ENCODE measurements at places on chromosomes 3 and 15. TPM values are rescaled to one million over a fixed set of nuclear protein-coding genes. Genes with fewer than 3 reads are reported as not detected.

The SLITRK3 gene
- total RNA-seq, result not detected

DNA sequence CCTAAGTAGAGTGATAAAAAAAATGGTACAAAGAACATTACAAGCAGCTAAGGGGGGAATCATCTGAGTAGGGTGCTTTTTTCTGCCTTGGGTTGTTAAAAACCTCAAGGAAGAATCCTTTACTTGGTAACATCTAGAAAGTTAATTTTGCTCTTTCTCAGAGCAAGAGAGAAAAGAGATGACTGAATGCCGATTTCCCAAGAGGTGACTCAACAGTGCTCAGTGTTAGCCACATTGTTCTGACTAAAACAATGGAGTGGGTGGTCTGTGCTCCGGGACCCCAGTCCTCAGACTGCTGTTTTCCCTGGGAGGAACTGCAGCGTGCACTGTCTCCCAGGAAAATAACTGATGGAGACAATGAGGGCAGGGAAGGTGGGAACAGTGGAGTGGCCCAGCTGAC, 41.1 kb upstream of the RASGRP1 start:
- no peak overlapping the region for H3K4me3 ChIP-seq
- no peak overlapping the region for H3K27ac ChIP-seq
- DNase-seq, result no peak
- H3K36me3 ChIP-seq, result no peaks in the 10 kb centered on the region
- H3K27me3 ChIP-seq, result peaks cover 20% of the 10 kb centered on the region
- H3K4me1 ChIP-seq, result no peaks in the 10 kb centered on the region

- no peak overlapping the region for H3K27ac ChIP-seq
Measured at GRCh38 chr3:39170461-39170860, 17.1 kb upstream of the CSRNP1 start.

The WDR53 gene
- 18.8 TPM for total RNA-seq

The DLG1 gene
- total RNA-seq, result 121 TPM

- peaks cover 15% of the 10 kb centered on the region for H3K4me1 ChIP-seq
- H3K4me3 ChIP-seq, result no peak overlapping the region
- H3K36me3 ChIP-seq, result peaks cover 16% of the 10 kb centered on the region
- DNase-seq, result no peak
Measured at GRCh38 chr3:149560001-149560400, 85.5 kb downstream of the TM4SF4 start.

DNA sequence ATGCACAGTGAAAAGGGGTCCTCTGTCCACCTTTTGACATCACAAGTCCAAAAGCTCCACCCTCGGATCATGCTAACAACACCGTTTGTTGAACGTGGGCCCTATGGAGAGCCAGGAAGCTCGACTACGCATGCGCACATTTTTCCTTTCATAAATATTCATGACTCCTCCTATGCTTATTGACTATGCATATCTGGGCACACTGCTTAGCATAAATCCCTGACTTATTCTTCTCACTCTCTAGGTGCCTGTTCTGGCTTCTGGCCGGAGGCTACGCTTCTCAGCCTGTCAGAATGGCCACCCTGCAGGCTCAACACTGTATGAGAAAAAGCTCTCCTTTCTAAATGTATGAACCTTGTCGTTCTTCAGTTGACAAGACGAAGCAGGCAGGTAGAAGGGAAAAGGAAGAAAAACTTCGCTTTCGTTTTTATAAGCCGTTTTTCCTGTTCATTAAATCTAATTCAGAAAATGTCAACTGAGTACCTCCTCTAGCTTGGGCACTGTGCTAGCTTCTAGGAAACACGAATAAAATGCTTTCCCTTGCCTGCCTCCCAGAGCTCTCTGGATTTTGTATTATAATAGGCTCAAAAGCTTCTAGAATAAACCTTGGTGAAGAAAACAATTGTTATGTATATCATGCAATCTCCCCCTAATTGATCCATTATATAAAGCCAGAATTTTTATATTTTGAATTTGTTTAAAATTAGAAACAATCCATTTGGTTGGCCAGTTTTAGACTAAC, 207.7 kb downstream of the ATP10A start:
- H3K4me3 ChIP-seq, result no peak overlapping the region
- no peaks in the 10 kb centered on the region for H3K4me1 ChIP-seq
- DNase-seq, result no peak
- no peaks in the 10 kb centered on the region for H3K27me3 ChIP-seq
- H3K27ac ChIP-seq, result no peak overlapping the region
- H3K36me3 ChIP-seq, result no peaks in the 10 kb centered on the region

DNA sequence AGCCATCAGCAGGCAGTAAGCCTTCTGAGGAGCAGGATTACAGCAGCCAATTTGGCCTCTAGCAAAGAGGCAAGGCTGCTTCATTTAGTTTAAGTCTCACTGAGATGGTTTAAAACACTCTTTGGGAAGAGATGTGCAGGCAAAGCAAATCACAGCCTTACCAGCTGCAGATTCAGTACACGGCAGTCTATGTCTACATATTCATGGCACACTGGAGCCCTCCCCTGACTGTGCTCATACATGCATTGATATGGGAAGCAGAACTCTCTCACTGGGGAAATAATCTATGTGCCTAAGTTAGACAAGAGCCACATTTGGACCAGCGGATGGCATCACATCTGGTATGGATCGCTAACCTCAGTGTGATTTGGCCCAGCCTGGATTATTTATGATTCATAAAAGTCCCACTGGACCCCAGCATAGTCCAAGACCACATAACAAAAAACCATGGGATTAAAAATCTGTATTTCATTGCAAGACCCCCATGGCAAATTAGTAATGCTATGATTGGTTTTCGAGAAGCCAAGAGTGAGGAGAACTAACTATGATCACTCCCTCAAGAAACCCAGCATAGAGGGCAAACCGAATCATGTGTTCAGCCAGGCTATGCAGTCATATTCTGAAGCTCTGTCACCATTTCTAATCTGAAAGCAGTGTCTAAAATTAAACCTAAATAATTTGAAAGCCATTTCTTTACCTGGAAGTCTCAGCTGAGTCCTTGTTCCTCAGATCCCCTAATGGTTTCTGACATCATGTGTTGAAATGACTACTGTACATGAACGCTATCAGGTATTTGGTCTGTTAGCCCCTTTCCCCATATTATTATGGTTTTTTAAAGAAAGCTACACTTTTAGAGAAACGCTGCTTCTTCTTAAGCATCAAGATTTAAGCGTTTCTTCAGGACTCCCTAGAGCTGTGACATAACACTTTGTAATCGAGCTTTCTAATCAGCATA, 1.2 kb downstream of the PRICKLE2 start:
- H3K36me3 ChIP-seq, result no peaks in the 10 kb centered on the region
- no peaks in the 10 kb centered on the region for H3K27me3 ChIP-seq
- no peak overlapping the region for H3K4me3 ChIP-seq
- no peak for DNase-seq
- H3K27ac ChIP-seq, result no peak overlapping the region
- H3K4me1 ChIP-seq, result peaks cover 17% of the 10 kb centered on the region

DNA sequence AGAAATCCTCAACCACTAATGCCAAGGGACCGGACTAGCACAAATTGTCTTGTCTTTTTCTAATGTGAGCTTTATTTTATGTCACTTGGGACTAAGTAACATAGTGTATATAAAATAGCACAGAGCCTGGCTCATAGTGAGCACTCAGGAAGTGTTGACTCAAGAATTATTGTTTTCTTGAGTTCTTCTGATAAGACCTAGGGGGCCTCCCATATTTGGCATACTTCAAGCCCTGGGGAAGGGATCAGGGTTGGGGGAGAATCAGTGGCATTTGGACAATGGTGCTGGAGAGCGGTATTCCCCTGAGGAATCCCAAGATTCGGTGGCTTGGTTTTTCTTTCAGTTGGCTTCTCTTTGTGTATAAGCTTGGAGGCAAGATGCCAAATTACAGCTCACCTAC, 19.4 kb downstream of the ZNF80 start:
- DNase-seq, result no peak
- no peaks in the 10 kb centered on the region for H3K36me3 ChIP-seq
- peaks cover 11% of the 10 kb centered on the region for H3K27me3 ChIP-seq
- H3K4me1 ChIP-seq, result no peaks in the 10 kb centered on the region

- H3K27me3 ChIP-seq, result peaks cover 87% of the 10 kb centered on the region
- no peak for DNase-seq
- H3K4me3 ChIP-seq, result no peak overlapping the region
- H3K4me1 ChIP-seq, result no peaks in the 10 kb centered on the region
- H3K27ac ChIP-seq, result no peak overlapping the region
Measured at GRCh38 chr3:76930712-76931111, 109.2 kb upstream of the ROBO2 start.

GRCh38 chr3:170697908-170698307, 112.0 kb upstream of the SLC7A14 start:
- H3K27me3 ChIP-seq, result no peaks in the 10 kb centered on the region
- DNase-seq, result no peak
- peaks cover 3% of the 10 kb centered on the region for H3K4me1 ChIP-seq
- peaks cover 5% of the 10 kb centered on the region for H3K36me3 ChIP-seq
- no peak overlapping the region for H3K27ac ChIP-seq

DNA sequence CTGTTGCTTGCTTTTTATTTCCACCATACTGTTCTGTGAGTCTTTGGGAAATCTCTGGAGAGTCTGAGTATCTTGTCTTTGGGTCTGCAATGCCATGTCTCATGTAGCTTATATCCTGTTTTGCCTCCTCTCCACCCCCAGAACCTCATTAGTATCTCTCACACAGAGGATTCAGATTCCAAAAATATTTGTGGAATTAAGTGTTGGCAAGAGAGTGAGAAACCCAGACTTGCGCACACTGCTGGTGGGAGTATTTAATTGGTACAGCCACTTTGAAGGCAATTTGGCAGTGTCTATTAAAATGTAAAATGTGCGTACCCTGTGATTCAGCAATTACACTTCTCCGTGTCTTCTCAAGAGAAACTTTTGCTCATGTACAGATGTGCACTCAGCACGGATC, 68.6 kb downstream of the ZNF621 start:
- H3K27ac ChIP-seq, result no peak overlapping the region
- DNase-seq, result no peak
- no peaks in the 10 kb centered on the region for H3K36me3 ChIP-seq

The ANKUB1 gene
- total RNA-seq, result not detected

The MOBP gene
- 0.21 TPM for total RNA-seq

DNA sequence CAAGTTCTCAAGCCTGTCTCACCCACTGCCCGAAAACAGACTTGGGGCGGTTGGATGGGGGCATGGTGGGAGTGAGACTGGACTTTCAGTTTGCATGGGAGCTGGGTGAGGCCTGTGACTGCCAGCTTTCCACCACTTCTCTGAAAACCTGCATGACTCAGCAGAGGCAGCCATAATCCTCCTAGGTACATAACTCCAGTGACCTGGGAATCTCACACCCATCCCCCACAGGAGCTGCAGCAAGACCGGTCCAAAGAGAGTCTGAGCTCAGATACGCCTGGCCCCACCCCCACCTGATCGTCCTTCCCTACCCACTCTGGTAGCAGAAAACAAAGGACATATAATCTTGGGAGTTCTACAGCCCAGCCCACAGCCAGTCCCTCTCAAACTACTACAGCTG, 107.2 kb downstream of the NSMCE3 start:
- H3K27ac ChIP-seq, result no peak overlapping the region
- DNase-seq, result no peak
- H3K36me3 ChIP-seq, result no peaks in the 10 kb centered on the region
- H3K4me3 ChIP-seq, result no peak overlapping the region
- H3K4me1 ChIP-seq, result peaks cover 6% of the 10 kb centered on the region

DNA sequence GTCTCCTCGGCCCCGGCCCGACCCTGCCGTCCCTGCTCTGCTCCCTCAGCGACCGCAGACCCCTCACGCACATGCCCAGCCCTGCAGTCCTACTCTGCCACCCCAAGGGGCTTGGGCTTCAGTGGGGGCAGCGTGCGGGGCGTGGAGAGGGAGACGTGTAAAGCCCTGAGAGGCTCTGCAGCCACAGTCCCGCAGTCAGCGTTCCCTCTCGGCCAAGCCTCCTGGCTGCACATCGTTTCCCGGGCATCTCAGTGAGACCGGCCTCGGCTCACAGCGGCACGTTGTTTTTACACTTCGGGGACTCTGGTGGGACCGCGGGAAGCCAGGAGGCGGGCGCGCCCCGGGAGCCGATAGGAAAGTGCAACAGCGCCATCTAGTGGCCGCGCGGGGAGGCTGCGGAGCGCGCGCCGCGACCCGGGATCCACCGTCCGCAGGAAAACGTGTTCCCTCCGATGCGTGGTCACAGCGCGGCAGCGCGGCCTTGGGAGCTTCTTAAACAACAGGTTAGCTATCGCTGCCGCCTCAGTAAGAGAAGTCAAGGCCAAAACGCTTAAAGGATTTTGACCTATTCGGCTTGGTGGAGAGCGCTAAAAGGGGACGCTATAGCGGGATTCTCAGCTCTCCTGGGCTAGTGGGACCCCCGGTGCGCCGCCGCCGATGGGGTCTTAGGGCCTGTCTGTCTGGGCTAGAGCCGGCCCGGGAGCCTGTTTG, 226.8 kb upstream of the IGF1R start:
- H3K4me1 ChIP-seq, result no peaks in the 10 kb centered on the region
- H3K4me3 ChIP-seq, result no peak overlapping the region
- H3K36me3 ChIP-seq, result no peaks in the 10 kb centered on the region
- peaks cover 3% of the 10 kb centered on the region for H3K27me3 ChIP-seq

The LRTM1 gene
- total RNA-seq, result not detected

The UBAP1L gene
- 3.5 TPM for total RNA-seq

GRCh38 chr3:21691036-21691435, 60.0 kb downstream of the ZNF385D start:
- H3K4me3 ChIP-seq, result no peak overlapping the region
- no peaks in the 10 kb centered on the region for H3K4me1 ChIP-seq
- H3K27me3 ChIP-seq, result no peaks in the 10 kb centered on the region
- H3K27ac ChIP-seq, result no peak overlapping the region
- H3K36me3 ChIP-seq, result no peaks in the 10 kb centered on the region

DNA sequence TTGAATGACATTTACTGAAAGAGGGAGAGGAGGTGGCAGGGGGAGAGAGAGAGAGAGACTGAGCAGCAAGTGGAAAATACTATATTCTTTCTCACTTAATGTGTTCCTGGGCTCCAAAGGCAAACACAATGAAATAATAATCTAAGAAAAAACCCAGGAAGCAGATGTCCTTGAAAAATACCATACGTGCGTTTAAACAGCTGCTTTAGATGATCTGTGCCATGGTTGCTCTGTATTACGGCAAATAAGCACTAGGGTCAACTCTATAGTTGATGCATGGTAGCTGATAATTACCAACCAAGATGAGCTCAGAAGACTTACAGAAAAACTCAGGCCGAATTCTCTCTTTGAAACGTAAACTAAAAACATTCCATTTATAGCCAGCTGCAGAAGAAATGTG, 410.3 kb upstream of the TBL1XR1 start:
- DNase-seq, result no peak
- H3K4me1 ChIP-seq, result peaks cover 23% of the 10 kb centered on the region
- H3K4me3 ChIP-seq, result no peak overlapping the region
- H3K27ac ChIP-seq, result no peak overlapping the region

The KLHL24 gene
- total RNA-seq, result 17.3 TPM

- no peak overlapping the region for H3K4me3 ChIP-seq
- no peaks in the 10 kb centered on the region for H3K36me3 ChIP-seq
- no peak for DNase-seq
- peaks cover 7% of the 10 kb centered on the region for H3K4me1 ChIP-seq
- H3K27me3 ChIP-seq, result no peaks in the 10 kb centered on the region
- no peak overlapping the region for H3K27ac ChIP-seq
Measured at GRCh38 chr3:64693031-64693430, 5.2 kb upstream of the ADAMTS9 start.

- H3K36me3 ChIP-seq, result no peaks in the 10 kb centered on the region
- no peaks in the 10 kb centered on the region for H3K27me3 ChIP-seq
- H3K4me3 ChIP-seq, result no peak overlapping the region
- H3K4me1 ChIP-seq, result no peaks in the 10 kb centered on the region
- H3K27ac ChIP-seq, result no peak overlapping the region
Measured at GRCh38 chr3:75938921-75939320, 153.6 kb upstream of the ZNF717 start.

- H3K36me3 ChIP-seq, result no peaks in the 10 kb centered on the region
- H3K4me1 ChIP-seq, result no peaks in the 10 kb centered on the region
- DNase-seq, result no peak
Measured at GRCh38 chr3:194022816-194023215, 113.1 kb upstream of the HES1 start.

GRCh38 chr3:3860235-3860634, 61.0 kb downstream of the LRRN1 start:
- no peaks in the 10 kb centered on the region for H3K4me1 ChIP-seq
- H3K27me3 ChIP-seq, result no peaks in the 10 kb centered on the region
- H3K27ac ChIP-seq, result no peak overlapping the region
- H3K4me3 ChIP-seq, result no peak overlapping the region
- DNase-seq, result no peak
